ENCODE measurements at places on chromosomes 5 and 9.

DNA sequence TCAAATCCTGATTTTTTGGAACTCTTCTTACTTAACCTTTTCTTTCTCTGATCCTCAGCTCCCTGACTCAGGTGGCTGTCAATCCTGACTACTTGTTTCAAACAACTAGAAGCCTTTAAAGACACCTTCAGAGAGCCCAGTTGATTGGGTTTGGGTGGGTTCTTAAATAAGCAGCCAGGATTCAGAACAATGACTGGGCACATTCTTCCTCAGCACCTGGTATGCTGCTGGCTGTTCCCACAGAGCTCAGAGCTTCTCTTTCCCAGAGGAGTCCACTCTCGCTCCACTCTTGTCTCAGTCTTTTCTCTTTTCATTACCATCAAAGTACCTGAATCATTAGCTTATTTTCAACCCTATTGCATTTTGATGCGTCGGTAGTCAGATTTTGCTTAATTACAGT lies 22.5 kb downstream of the PCSK5 start:
- no peak for DNase-seq

- DNase-seq, result no peak
Observed at GRCh38 chr9:75950998-75951397, 60.5 kb downstream of the PCSK5 start.

GRCh38 chr5:96197347-96197746 lies 235.7 kb upstream of the ELL2 start:
- DNase-seq, result no peak

DNA sequence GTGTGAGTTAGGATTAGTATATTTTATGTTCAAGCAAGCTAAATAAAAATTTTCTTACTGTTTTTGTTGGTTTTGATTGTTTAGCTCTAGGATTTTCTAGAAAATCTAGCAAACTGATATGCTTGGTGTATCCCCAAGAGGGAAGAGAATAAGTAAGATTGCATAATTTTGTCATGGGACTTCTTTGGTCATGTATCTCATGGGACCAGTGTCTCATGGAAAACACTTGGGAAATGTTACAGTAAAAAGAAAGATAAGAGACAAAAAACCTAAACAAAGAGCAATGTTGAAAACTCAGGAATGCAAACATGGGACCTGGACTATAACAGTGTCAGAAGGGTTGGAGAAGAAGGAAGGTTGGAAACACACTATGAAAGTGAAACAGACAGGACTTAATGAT lies 119.4 kb downstream of the TLR4 start:
- no peak for DNase-seq

GRCh38 chr5:172875505-172876279 lies 41.6 kb downstream of the ERGIC1 start:
- no peak for DNase-seq

GRCh38 chr5:39202597-39203274 lies 16.6 kb downstream of the FYB1 start:
- DNase-seq, result no peak

- DNase-seq, result no peak
Observed at GRCh38 chr9:88812938-88813637, 178.2 kb upstream of the S1PR3 start.

DNA sequence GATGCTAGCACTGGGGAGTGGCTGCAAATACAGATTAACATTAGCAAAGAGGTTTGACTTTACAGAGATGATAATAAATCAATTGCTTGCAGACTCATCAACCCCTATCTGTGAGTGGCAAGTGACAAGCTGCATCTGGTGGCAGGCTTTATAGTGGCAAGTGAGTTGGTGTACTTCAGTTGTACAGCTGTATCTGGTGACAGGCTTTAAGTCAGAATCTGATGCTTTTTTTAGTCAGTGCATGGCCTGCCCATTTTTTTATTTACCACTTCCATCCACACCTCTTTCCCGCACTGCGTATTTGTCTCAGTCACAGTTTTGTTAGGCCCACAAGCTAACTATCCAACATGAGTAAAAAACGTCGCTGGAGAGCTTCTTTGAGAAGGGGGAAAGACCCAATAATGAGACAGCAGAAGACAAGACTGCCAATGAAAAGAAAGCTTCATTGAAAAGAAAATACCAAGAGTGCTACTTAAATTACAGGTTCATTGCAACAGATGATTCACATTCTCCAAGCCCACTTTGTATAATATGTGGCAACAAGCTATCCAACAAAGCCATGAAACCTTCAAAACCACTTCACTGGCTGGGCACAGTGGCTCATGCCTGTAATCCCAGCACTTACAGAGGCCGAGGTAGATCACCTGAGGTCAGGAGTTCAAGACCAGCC lies 23.1 kb downstream of the ANP32B start:
- DNase-seq, result no peak

DNA sequence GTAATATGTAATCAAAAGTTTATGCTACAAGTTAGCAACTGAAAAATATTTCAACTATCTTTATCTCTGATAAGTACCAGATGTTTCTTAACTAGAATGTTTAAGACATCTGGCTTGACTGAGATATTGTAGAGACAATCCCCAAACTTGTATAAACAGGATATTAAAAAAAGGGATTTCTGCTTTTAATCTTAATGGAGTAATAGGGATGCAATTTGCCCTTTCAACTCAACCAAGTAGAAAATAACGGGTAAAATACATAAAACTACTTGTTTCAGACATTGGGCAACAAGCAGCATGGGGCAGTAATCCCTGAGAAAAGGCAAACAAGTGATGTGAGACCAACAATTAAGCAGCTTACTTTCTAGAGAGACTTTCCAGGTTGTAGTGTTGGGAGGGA lies 9.4 kb upstream of the ADAMTS12 start:
- peak; percentile 53 for DNase-seq

DNA sequence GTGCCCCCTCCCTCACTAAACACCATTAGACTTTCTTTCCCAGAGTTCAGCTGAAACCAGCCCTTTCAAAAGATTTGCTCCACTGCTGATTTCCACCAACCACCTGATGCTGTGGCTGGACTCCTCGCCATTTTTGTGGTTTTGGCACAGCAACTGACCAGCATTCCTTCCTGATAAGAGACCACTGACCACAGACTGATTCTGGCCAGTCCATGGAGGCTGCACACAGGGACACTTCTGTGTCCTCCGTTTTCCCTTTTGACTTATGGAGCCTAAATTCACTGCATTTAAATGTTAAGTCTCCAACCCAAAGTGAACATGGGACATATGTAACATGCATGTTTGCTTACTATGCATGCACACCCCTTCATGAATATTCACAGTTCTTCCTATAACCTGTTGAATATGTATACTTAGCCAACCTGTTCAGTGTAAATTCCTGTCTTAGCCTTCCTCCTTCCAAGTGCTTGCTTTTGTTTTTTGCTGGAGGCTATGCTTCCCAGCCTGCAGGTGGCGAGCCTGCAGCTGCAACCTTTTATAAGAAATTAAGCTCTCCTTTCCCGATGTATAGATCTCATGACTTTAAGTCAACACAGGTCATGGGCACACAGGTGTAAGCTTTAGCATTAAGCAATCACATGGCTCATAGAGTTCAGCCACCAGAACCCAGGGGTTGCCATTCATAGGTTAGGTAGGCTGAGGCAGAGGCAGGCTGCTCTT lies 78.7 kb downstream of the ACTL7B start:
- DNase-seq, result peak; percentile 19

GRCh38 chr5:109516390-109516789 lies 106.6 kb upstream of the PJA2 start:
- peak; percentile 14 for DNase-seq

DNA sequence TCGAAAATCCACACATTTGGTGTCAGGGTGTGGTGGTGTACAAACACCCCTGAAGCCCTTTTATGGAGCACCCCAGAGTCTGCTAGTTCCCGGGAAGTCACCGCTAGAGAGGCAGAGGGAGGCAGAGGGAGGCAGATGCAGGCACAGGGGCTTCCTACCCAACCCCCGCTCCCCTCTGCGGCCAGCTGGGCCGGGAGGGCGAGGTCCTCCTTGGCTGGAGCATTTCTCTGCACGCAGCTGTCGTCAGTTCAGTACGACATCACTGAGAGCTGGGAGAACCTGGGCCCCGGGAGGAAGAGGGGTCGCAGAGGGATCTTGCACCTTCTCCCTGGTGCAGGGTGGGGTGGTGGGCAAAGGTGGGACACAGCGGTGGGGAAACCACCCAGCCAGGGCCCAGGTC lies 15.8 kb upstream of the UBAC1 start:
- DNase-seq, result no peak

DNA sequence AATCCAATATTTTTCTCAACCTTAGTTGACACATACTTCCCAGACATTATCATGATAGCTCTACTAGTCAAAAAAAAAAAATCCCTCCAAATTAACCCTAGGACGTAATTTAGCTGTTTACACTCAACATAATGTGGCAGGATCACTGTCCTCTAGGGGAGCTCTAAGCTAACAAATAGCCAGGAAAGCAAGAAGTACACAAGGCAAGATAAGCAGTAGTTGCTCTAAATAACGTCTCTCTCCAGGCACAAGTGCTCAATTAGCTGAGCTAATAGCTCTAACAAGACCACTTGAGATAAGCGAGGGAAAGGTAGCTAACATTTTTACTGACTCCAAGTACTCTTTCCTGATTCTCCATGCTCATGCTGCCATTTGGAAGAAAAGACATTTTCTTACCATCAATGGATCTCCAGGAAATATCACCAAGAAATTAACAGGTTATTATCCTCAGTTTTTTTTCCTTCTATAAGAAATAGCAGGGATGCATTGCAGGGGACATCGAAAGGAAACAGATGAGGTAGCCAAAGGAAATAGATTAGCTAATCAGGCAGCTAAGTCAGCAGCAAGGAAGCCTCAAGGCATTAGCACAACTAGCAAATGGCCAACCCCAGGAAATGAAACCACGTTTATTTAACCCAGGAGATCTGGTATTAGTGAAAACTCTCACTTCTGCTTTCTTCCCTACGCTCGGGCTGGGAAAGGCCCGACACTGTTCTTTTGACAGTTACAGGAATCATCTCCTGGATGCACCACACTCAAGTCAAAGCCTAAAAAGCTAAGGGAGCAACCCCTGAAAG lies 614.1 kb downstream of the PTPRD start:
- DNase-seq, result peak; percentile 15

GRCh38 chr5:138570871-138571270 lies 4.3 kb downstream of the HSPA9 start:
- no peak for DNase-seq

All from fibroblast of skin of right quadriceps (primary cell).